ENCODE measurements at places on chromosomes 2 and 18.

GRCh38 chr18:59051470-59052165 lies 88.1 kb upstream of the SEC11C start:
- no peak for DNase-seq

DNA sequence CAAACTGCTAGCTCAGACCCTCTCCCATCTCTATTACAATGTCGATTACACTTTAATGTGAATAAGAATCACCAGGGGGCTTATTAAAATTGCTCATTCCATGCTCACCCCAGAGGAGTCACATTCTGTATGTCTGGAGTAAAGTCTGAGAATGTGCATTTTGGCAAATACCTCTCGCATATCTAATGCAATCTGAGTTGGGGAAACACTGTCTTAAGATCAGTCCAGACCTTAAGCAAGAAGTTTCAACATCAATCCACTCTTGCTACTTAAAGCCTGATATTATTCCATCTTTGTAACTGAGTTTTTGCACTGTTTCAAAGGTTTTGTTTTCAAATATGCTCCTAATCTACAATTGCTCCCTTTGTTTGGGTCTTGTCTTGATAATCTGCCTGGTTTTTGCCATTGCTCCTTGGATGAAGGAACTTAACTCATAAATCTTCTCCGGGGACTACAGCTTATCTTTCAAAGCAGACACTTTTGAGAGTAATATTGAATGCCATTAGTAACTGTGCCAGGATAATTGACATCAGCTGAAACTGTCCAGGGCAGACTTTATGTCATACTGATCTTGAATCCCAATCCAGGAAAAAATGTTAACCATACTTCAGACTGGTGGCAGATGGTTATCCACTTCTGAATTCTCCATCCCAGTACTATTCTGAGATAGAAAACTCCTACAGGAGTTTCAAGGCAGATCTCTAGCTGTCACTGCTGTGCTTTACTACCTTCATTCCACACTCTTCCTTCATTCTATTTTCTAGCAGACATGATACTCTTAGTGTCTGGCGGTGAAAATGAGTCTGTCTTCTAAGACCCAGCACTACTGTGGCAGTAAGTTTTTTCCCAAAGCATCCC lies 200.9 kb downstream of the ERBB4 start:
- no peak for DNase-seq

DNA sequence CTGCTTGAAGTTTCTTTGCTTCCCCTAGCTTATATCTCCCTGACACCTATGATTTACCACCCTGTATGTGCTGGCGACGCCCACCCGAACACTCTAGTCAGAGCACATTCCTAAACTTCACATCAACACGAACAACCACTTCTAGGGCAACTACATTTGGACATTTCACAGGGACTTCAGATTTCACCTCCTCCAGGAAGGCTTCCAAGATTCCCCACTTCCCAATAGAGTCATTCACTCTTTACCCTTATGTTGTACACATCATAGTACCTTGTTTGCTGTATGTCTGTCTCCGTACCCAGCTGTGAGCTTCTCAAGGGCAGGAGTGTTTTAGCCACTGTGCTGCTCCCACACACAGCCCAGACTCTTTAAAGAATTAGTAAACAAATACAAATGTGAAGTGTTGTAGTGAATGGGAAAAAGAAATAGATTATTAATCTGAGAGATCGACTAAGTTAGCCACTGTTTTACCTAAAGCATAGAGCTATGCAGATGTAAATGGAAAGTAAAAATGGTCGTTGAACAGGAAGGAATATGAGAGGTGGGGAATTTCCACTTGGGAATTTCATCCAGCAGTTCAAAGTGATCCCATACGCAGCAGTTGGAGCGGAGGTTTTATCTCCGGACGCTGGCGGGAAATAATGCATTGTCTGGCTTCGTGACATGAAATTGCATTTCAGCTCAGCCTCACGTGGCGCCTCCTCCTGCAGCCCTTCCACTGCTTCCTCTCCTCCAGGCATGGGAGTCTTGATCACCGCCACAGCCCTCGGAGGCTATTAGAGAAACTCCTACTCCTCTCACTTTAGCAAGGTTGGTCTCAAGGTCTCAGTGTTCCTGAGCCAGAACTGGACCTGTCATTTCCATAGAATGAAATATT lies 233.4 kb upstream of the COPS8 start:
- no peak for DNase-seq

- no peak for DNase-seq
Observed at GRCh38 chr2:187943772-187944369, 347.8 kb upstream of the GULP1 start.

DNA sequence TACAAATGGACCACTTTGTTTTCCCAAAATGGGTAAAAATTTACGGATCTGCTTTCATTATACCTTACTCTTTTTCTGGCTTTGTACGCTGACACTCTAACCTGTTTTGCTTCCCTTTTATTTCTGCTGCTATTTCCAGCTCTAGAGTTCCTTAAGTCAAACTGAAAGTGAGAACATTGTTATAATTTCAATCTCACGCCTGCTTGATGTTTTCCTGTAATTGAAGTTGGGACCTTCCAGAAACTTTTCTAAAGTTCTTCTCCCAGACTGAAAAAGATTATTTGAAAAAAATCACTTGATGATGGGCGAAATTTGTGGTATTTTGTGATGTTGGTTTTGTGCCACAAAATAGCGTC lies 1.8 kb downstream of the GLS start:
- DNase-seq = no peak

DNA sequence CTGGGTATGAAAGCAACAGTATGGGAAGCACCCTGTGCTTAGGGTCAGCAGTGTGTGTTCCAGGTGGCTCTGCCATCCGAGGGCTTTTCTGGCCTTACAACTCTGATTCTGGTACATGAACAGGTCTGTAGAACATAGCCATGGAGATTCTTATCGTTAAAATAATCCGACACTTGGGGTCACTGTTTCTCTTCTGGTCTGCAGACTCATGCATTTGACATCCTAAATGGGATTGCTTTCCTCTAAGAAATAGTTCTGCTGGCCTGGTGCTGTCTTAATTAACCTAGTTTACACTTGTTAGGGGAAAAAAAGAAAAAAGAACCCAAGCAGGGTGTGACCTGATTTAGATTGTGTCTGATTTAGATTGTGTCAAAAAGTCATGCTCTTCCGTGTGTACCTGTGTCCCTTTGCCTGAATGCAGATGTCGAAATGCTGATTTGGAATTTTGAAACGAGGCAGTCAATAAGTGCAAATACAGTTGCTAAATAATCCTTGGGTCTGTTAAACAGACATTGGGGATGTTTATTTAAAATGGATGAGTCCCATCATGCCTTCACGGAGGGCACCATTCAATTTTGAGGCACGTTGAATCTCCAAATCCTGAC lies 59.6 kb downstream of the TRPM8 start:
- no peak for DNase-seq

GRCh38 chr2:217017456-217018252 lies 157.8 kb upstream of the TNP1 start:
- DNase-seq = no peak

- no peak for DNase-seq
Observed at GRCh38 chr18:76859474-76860339, 37.4 kb downstream of the ZNF236 start.

GRCh38 chr2:187986390-187987105 lies 305.1 kb upstream of the GULP1 start:
- DNase-seq = no peak

GRCh38 chr18:13630716-13631268 lies 95.6 kb downstream of the FAM210A start:
- DNase-seq = no peak

DNA sequence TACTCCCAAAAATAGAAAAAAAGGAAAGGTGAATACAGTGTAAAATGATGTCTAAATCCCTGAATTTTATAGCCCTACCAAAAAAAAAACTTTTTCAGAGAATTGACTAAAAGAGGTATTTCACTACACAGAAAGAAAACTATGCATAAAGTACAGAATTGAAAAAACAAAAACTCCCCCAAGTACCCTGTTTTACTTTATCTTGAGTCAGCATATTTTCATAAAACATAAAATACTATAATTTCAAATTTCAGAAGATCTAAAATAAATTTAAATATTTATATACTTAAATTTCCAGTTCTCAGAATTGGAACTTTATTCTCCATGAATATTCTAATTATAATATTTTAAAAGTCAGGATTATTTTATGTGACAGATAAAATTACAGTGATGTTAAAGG lies 10.1 kb downstream of the NCKAP1 start:
- no peak for DNase-seq

GRCh38 chr2:39679805-39680204 lies 14.1 kb downstream of the TMEM178A start:
- no peak for DNase-seq

DNA sequence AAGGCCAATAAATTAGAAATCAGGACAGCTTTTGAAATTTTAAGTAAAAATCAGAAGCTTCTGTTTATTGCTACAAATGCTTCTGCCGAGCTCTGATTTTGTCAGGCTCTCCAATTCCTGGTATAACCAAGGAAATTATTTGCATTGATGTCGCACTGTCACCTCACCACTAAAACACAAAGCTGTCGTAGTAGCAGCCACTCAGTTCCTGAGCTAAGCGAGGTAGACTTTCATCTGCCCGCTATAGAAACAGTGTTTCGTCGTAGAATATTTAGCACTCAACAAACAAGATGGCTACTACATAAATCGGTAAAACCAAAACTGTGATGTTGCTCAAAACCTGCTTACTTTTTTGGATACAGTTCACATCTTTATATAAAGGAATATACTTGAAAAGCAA lies 141.3 kb upstream of the FOSL2 start:
- DNase-seq = no peak

GRCh38 chr2:231429901-231430300 lies 34.4 kb downstream of the NCL start:
- no peak for DNase-seq

GRCh38 chr2:152456262-152456661 lies 121.3 kb downstream of the FMNL2 start:
- no peak for DNase-seq

DNA sequence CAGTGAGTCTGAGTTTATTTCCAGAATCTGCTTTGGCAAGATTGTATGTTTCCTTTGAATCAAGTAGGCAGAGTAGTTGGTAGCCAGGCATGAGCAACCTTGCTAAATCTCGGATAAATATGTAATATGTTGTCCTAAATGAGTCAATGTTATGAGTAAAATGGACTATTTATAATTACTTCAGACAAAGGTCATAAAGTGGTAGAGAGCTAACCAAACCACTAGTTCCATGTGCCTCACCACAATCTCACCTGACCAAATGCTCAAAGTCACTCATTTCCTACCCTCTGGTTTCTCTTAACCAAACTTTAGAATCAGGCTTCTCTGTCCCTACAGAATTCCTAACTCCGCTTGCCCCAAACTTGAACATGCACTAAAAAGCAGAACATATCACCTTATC lies 261.2 kb upstream of the FSIP2 start:
- DNase-seq = no peak

- no peak for DNase-seq
Observed at GRCh38 chr2:232104076-232104646, 142.6 kb downstream of the DIS3L2 start.

GRCh38 chr2:46364797-46365457 lies 67.7 kb downstream of the EPAS1 start:
- peak; percentile 21 for DNase-seq

DNA sequence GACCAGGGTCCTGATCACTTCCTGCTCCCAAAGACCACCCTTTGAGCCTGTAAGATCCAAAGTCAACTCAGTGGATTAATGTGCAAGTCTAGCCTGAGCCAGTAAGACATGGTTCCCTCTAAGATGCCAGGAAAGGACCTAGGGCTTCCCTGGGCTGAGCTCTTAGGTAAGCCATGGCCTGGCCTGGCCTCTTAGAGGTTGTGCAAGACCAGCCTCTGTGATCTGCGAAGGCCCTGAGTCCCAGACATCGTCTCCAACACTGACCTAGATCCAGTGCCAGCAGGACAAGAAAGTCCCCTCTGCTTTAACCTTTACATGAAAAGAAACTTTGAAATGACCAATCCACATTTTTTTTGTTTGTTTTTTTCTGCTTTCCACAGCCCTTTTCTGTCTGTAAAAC lies 73.6 kb upstream of the CYP1B1 start:
- no peak for DNase-seq

DNA sequence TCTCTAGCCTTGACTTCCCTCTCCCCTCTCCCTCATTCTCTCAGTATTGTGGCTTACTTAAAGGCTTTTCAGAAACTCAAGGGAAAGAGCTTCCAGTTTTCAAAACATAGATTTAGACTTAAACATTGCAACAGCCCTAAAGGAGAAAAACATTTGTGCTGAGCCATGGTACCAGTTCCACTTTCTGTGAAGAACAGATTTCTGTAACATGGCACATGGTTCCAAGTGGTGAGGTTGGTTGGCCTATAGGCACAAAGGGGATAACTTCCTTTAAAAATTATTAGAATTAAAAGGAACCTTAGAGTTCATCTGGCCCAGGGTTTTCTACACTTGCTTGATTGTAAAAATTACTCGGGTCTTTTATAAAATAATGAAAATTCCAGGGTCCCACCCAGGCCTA lies 138.6 kb upstream of the CDCA7 start:
- DNase-seq = no peak

GRCh38 chr2:190062601-190063000 lies at the start of gene MSTN:
TSS of gene MSTN (minus strand) at chr2:190062729. CDS start at chr2:190062596, 133 bp downstream.
- no peak for DNase-seq

DNA sequence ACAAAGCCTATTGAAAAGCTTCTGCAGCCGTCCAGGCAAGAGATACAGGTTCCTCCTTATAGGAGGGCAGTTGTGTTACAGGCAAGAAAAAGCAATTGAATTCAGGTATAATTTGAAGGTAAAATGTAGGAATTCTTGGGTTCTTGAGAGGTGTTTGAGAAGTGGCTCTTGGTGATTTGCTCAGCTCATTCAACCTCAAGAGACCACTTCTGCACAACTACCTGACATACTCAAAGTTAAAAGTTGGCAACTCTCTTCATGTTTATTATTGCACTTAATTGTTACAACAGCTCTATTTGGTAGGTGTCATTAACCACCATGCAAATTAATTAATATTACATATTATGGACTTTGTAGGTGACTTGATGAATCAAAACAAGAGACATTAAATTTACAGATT lies 753.2 kb downstream of the ADCYAP1 start:
- no peak for DNase-seq

- DNase-seq = no peak
Observed at GRCh38 chr2:207969249-207969648, 56.1 kb downstream of the PLEKHM3 start.

DNA sequence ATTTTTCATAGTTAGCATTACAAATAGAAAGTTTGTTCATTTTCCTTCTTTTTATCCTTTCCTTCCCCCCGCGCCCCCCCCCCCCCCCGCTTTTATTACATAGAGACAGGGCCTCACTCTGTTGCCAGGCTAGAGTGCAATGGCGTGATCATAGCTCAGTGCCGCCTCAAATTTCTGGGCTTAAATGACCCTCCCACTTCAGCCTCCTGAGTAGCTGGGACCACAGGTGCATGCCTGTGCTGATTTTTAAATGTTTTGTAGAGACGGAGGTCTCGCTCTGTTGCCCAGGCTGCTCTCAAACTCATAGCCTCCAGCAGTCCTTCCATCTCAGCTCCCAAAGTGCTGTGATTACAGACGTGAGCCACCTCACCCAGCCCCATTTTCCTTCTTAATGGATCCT lies 91.2 kb upstream of the ALPP start:
- DNase-seq = no peak

GRCh38 chr2:98909317-98910211 lies 26.5 kb downstream of the CRACDL start:
- DNase-seq = no peak
